HuH-7 (cell line): ENCODE measurements at places on chromosomes 12 and 14.

- no peak for DNase-seq
These were observed 198.8 kb downstream of the KITLG start for GRCh38 chr12:88381466-88381865.

GRCh38 chr14:77825895-77826519 is 26.1 kb downstream of the ADCK1 start:
- DNase-seq = no peak

- no peak for DNase-seq
These were observed 11.2 kb downstream of the OSBPL8 start for GRCh38 chr12:76548222-76548837.

- DNase-seq = no peak
These were observed 165.0 kb upstream of the DCN start for GRCh38 chr12:91347481-91348214.

DNA sequence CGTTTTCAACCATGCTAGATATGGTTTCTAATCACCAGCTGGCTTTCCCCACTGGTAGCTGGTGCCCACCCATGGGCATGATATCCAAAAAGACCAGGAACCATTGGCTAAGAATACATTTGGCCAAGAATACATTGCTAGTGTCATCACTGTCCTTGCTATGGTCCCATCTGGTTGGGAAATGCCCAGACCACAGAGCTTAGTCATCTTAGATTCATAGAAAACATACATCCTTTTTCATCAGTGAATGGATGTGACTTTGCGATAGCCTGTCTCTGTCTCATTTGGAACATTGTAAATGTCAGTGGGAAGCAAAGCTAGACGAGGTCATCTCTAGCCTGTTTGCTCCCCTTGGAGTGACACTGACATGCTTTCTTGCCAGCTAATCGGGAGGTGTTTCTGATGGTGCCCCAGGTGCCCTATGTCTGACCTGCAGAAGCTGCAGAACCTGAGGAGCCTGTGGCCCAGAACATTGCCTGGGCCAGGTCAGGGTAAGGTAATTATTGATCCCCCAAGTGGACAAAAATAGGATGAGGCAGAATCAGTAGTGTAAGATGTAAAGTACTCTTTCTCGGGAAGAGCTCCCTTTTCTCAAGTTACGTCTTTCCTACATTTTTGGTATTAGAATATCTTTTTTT is 194.8 kb downstream of the SLC41A2 start:
- no peak for DNase-seq

GRCh38 chr14:105258846-105259245 is 10.5 kb downstream of the BTBD6 start:
- DNase-seq = no peak

GRCh38 chr12:14384783-14385638 is 19.5 kb downstream of the ATF7IP start:
- peak; percentile 21 for DNase-seq

DNA sequence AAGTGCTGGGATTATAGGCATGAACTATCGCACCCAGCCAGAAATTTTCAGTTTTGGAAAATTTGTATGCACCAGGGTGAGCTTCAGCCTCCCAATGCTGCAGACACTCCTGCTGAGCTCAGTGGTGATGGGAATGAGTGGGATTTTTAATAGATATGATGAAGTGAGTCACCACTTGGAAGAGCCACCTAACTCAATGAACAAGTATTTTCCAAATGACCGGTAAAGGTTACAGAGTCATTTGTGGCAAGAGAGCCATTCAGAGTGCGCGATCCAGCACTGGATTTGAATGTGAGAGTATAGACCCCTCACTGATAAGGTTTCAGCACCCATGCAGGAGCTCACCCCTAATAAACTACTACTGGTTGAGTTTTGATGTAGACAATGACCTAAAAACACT is 100.7 kb downstream of the PPP2R5C start:
- no peak for DNase-seq

DNA sequence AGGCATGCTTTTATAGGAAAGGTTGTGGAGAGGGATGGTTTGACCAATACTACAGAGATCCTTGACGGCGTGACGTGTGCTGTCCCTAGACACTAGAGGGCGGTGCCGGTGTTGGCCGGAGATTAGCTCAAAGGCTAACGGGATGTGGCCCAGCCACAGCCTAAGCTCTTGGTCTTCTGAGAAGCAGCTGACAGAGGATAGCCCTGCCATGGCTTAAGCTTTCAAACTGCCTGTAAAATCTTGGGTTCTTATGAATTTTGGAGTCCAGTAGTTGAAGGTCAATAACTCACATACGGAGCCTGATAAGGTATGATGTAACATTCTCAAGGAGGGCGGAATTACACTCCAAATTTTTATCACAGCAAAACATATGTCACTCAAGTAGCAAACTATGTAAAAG is 515.7 kb upstream of the ATXN7L3B start:
- DNase-seq = peak; percentile 15

- no peak for DNase-seq
These were observed 16.0 kb downstream of the RITA1 start for GRCh38 chr12:113201187-113202177.

DNA sequence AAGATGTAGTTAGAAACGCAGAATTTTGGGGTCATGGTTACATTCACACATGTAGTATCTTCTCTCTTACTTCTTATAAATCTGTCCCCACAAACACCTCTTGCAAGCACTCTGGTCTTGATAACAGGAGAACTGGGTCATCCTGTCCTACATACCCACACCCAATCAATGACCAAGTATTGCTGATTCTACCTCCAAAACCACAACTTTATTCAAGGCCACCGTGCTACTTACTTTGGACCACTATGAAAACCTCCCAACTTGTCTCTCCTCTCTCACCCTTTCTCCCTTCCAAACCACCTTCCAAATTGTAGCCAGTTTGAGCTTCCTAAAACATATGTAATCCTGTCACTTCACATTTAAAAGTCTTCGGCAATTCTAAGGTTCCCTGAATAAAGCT is 5.4 kb downstream of the SERPINA11 start:
- no peak for DNase-seq

GRCh38 chr14:37726708-37727107 is 131.3 kb downstream of the TTC6 start:
- no peak for DNase-seq

DNA sequence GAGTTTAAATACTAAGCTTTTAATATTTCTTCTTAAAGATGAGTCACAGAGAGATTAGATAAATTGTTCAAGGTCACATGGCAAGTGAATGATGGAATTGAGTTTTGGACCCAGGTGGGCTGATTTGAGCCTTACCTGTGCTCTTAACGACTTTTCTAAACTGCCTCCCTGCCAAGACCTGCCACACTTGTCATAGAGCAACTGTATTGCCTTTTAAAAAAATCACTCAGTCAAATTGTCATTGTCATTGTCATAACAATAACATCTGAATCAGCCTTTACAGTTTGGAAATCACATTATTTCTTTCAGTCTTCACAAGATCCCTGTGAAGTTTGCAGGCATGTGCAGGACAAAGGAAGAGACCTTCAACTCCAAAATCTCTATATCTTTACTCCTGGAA is 25.7 kb downstream of the SLC4A8 start:
- DNase-seq = no peak

GRCh38 chr12:57628280-57629191 is 4.5 kb downstream of the B4GALNT1 start:
- no peak for DNase-seq

GRCh38 chr14:59069163-59069854 is 119.2 kb upstream of the DAAM1 start:
- DNase-seq = peak; percentile 48

GRCh38 chr12:5488626-5488955 is 56.7 kb downstream of the NTF3 start:
- no peak for DNase-seq

GRCh38 chr12:9606736-9607372 is 862 bp downstream of the KLRB1 start:
- no peak for DNase-seq

DNA sequence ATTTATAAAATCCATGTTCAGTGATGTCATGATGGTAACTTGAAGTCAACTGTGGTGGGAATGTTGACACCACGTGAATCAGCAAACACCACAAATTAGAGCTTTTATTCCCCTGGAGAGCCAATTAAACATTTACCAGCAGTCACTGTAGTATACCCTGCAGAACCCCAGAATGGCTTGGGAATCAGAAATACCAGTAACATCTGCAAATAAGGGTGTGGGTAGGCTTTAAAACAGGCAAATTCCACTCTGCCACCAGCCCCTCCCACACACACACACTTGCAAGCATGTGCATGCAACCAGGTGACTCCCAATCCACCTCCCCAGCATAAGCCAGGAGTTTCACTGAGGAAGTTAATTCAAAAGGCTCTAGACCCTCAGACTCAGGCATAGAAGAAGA is 63.6 kb upstream of the TMEM263 start:
- DNase-seq = no peak
